Aorta (tissue), 5 donors: ENCODE measurements at places on chromosomes 3 and 15. TPM values are rescaled to one million over a fixed set of nuclear protein-coding genes. Genes with fewer than 3 reads are reported as not detected.

The TF gene
- 0.75 TPM for polyA plus RNA-seq

The TRAT1 gene
- polyA plus RNA-seq: not detected

The DUOXA2 gene
- polyA plus RNA-seq: not detected

The ZNF80 gene
- not detected for polyA plus RNA-seq

The LRRIQ4 gene
- polyA plus RNA-seq: not detected

The STRIT1 gene
- polyA plus RNA-seq: 0.69 TPM

The GP5 gene
- 0.15 TPM for polyA plus RNA-seq

The NOX5 gene
- 0.23 TPM for polyA plus RNA-seq

The DAZL gene
- polyA plus RNA-seq: not detected

The NLGN1 gene
- 0.50 TPM for polyA plus RNA-seq

The SYNPR gene
- polyA plus RNA-seq: not detected

- no peak for DNase-seq
These were observed 96.1 kb downstream of the FMN1 start for GRCh38 chr15:33098094-33099058.

- DNase-seq: no peak
These were observed 32.6 kb downstream of the POMGNT2 start for GRCh38 chr3:43073116-43073835.

- no peak for DNase-seq
These were observed 1026.2 kb downstream of the PLOD2 start for GRCh38 chr3:145134738-145135137.

- no peak for DNase-seq
These were observed 189.1 kb downstream of the GHSR start for GRCh38 chr3:172259111-172259541.

DNA sequence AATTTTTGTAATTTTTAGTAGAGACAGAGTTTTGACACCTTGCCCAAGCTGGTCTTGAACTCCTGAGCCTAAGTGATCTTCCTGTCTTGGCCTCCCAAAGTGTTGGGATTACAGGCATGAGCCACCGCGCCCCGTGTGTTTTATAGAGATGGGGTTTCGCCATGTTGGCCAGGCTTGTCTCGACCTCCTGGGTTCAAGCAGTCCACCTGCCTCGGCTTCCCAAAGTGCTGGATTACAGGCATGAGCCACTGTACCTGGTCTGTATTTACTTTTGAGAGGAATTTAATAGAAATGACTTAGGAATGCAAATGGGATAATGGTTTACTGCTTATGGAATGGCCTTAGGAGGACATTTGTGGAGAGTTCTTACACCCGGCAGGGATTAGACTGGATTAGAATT is 10.8 kb downstream of the TATDN2 start:
- no peak for DNase-seq

DNA sequence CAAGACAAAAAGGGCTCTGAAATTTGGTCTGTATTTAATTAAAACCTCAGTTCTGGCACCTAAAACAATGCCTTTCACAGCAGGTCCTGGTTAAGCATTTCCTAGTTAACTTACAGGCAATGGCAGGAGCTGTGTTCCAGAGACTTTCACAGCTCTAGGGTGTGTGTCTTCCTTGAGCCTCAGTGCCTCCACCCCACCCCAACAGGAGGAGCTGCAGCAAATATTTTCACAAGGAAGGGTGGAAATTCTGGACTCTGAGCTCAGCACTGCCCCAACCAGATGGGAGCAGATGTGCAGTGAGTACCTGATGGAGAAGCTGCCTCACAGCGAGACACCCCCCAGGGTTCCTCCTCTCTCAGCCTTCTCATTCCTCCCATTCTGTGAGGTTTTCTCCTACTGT is 106.3 kb upstream of the SPATA12 start:
- DNase-seq: no peak

- DNase-seq: no peak
These were observed 961.4 kb downstream of the VGLL3 start for GRCh38 chr3:86029590-86029989.

- DNase-seq: no peak
These were observed 34.0 kb downstream of the SENP7 start for GRCh38 chr3:101478980-101479379.

GRCh38 chr15:68554721-68555678 is 23.8 kb upstream of the CORO2B start:
- no peak for DNase-seq

DNA sequence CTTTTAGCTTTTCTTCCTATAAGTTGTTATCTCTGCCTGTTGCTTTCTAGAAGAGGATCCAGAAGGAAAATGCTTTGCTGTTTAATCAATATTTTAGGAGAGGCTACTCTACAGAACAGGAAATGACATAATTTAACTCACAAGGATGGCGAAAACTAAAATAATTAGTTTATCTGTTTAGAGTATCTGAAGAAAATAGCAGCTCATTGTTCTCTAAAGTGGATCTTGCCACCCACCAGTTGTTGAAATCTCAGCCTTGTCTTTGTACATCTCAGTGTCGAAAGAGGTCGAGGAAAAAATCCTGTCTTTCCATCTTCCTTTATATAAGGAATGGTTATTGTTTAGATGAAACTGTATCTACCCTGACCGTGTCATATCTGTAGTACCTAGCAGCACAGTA is 126.6 kb downstream of the ZNF609 start:
- DNase-seq: no peak

- DNase-seq: no peak
These were observed 48.9 kb upstream of the FMN1 start for GRCh38 chr15:33243393-33243792.

GRCh38 chr3:139480585-139480984 is 4.3 kb upstream of the RBP2 start:
- no peak for DNase-seq

DNA sequence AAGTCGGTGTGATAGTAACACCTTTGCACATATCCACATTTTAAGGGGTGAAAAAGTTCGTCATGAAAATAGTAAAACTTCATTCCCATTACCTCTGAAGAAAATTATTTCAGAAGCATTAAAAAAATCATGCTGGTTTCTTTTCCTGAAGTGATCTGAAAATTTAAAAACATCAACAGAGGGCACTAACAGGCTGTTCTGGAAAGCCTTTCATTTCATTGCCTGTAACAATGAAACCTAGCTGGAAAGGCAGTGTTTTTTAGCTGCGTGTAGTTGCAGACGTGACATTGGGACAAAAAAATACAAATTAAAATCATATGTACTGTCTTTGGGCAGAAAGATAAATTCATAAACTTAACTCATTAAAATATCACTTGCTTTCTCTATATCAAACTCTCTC is 993.8 kb downstream of the GBE1 start:
- DNase-seq: no peak

DNA sequence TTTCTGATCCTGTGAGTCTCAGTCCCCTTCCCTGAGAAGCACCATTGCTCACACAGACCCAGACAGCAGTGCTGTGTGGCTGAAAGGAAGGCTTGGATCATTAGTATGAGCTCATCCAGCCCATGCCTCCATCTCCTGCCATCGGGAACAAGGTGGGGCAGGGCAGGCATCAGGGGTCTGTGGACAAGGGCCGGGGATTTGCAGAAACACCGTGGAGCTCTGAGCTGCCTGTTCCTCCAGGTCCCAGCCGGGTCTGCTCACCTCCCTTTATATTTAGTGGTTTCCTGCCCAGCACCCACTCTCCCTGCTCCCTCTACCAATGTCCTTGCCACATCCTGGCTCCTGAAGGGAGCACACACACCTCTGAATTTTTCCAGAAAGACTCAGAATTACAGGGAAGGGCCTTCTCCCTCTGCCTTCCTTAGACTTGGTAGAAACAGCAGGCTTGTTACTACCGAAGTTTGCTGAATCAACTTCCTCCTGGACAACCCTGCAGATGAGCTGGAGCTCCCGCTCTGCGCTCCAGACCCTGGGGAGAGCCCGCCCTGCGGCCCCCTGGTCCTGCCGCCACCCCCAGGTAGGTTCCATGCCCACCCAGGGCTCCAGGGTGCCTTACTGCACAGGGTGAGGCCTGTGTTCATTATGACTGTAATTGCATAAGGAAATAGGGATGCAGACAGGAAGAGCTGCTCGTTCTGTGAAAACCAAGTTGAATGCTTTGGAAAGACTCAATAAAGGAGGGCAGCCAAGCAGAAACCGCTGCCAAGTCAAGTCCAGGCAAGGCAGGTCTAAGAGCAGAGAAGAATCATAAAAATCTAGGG is 128.1 kb downstream of the NSMCE3 start:
- no peak for DNase-seq

GRCh38 chr3:75254685-75255084 is 409.4 kb upstream of the FRG2C start:
- DNase-seq: no peak

GRCh38 chr3:97896547-97896946 is 74.7 kb downstream of the CRYBG3 start:
- DNase-seq: no peak

DNA sequence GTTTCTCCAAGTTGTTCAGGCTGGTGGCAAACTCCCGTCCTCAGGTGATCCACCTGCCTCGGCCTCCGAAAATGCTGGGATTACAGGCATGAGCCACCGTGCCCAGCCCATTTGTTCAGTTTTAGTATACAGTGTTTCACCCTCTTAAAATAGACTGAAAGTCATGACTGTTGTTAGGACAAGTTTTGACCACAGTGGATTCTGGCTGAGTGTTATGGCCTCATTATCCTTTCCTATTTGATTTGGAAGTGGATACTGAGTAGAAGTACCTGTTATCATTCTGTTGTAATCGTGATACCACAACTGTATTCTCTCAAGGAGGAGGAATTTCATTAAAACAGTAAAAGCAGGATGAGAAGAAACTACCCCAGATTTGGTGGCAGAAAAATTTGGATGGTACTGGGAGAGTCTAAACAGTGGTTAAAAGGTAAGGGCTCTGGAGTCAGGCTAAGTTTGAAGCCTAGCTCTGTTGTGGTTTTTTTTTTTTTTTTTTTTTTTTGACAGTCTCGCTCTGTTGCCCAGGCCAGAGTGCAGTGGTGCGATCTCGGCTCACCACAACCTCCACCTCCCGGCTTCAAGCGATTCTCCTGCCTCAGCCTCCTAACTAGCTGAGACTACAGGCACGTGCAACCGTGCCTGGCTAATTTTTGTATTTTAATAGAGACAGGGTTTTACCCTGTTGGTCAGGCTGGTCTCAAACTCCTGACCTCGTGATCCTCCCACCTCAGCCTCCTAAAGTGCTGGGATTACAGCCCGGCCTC is 2.6 kb downstream of the MAP2K1 start:
- no peak for DNase-seq

DNA sequence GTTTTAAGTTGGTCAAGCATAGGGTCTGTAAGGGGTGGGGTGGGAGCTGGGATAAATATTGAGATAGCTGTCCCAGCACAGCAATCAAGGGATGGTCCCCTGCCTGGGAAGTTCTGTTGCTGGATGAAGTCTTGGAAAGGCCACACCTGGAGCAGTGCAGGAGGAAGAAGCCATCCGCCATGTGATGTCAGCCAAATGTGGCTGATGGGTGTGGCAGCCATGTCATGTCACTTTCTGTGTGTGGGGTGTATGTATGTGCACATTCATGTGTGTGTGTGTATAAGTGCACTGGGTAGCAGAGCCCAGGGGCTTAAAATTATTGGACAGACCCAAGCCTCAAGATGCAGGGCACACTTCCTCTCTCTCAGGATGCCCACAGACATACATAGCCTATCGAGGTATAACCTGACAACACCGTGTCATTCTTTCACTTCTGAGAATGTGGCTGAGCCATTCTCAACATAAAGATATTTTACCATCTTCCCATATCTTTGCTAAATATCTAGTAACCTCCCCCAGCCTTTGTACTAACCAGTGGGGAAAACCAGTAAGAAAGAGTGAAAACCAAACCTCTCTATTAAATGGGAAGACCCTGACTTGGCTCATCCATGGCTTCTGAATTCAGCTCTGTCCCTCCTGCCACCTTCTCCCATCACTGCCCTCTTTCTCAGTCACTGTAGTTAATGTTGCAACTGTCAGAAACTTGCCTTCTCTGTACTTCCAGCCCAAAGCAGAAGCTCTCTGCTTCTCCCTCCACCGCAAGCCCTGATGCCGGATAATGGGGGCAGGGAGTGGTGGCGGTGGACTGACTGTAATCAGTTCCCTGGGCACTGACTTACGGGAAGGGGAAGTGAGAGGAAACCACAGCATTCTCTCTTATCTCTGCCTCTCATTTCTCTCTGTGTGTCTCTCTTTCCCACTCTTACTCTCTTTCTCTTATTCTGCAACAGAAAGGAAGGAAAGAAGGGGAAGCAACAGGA is 11.2 kb downstream of the TNFSF10 start:
- peak; percentile 81 for DNase-seq

DNA sequence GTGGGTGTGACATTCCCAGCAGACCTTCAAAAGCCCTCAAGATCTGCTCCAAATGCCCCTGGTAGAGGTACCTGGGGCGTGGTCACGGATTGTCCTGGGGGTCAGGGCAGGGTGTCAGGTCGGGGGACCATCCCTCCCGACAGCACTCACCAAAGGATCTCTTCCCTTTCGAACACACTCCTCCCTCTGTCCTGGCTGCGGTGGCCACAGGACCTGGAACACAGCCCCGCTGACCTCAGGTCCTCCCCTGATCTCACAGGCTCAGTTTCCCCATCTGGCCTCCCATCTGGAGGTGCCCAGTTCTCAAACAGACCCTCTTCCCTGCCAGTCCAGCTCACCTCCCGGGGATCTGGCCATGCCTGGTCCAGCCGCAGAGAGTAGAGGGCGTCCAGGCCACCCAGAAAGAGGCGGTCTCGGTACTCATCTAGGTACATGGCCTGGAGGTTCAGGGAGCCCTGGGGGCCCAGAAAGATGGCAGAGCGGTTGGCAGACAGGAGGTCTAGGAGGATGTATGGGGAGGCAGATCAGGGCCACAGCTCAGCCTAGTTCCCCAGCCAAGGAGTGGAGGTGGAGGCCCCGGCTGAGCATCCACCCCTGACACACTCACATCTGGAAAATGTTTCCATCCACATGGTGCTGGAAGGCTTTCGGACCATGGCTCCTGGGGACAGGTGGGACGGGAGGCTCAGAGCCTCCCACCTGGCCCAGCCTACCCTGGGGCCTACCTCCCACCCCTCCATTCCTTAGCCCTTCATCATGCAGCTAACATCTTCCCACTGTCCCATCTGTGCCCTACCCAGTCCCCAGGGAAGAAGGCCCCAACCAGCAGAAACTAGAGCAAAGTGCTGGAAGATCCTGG is 2.3 kb downstream of the SEMA3G start:
- DNase-seq: peak; percentile 32

DNA sequence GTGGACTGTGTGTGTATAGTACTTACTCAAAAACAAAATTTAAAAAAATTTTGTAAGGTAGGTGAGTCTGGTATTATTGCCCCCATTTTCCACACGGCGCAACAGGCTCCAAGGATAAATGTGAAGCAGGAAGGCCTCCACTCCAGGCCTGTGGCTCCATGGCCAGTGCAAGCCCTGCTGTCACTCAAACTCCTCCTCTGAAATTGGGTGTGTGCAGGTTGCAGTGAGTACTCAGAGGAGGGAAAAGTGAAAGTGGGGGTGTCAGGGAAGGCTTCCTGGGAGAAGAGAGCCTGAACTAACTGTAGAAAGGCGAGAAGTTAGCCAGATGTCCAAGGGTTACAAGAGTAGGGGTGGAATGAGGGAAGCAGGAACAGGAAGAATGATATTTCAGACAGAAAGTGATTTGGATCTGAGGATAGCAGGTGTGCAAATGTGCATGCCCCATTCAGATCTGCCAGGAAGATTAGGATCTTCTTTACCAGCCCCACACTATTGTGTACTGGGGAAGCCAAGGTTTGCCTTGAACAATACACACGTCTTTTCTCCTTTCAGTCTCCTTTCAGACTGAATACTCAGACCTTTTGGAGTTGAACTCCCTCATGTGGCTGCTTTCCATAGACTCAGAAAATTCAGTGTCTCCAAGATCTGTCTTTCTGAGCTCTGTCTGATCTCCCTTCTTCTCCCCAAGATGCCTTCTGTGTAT is 48.7 kb upstream of the RYK start:
- peak; percentile 30 for DNase-seq
